Endothelial cell of umbilical vein (primary cell): ENCODE measurements at places on chromosomes 6 and 20. TPM values are rescaled to one million over a fixed set of nuclear protein-coding genes. Genes with fewer than 3 reads are reported as not detected.

The KIF13A gene
- total RNA-seq, result 55.5 and 65.8 TPM in 2 replicates

DNA sequence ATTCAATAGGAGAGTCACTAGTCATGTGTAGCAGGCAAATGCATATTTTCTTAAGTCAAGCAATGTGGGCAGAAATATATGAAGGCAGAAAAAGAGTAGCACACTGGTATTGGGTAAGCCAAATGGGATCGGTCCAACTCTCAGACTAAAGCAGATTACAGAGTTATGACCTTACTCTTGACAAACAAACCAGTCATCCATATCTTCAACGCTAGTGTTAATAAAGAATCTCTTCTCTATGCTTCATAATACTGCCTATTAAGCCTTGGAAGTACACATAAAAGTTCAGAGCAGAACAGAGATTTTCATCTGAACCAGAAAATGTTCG lies 320.2 kb upstream of the JARID2 start:
- no peak for DNase-seq
- no peaks in the 10 kb centered on the region for H3K36me3 ChIP-seq
- H3K27me3 ChIP-seq, result no peaks in the 10 kb centered on the region
- H3K4me3 ChIP-seq, result no peak overlapping the region

- no peak overlapping the region for H3K27ac ChIP-seq
- no peak overlapping the region for H3K4me3 ChIP-seq
- DNase-seq, result no peak
Measured at GRCh38 chr20:52937591-52938100, 34.5 kb upstream of the TSHZ2 start.

- H3K4me1 ChIP-seq, result peaks cover 21% of the 10 kb centered on the region
- no peak overlapping the region for H3K27ac ChIP-seq
- no peak overlapping the region for H3K4me3 ChIP-seq
Measured at GRCh38 chr6:163285691-163286090, 128.8 kb upstream of the QKI start.

GRCh38 chr6:144053601-144054000 lies 41.8 kb downstream of the SF3B5 start:
- H3K36me3 ChIP-seq, result no peaks in the 10 kb centered on the region
- DNase-seq, result no peak
- no peaks in the 10 kb centered on the region for H3K4me1 ChIP-seq
- H3K27me3 ChIP-seq, result peaks cover 8% of the 10 kb centered on the region
